ENCODE measurements at places on chromosomes 1 and 21. TPM values are rescaled to one million over a fixed set of nuclear protein-coding genes. Genes with fewer than 3 reads are reported as not detected.
A peak's percentile ranks its signal among the peaks of the same experiment; 100 is the strongest.

The NSL1 gene
- total RNA-seq: 46.1 TPM

The IFNAR1 gene
- 24.6 TPM for total RNA-seq

The CIART gene
- total RNA-seq: 4.2 TPM

GRCh38 chr1:6419397-6419803, 319 bp downstream of the HES2 start:
- peak overlapping the region; percentile 47 for H3K4me3 ChIP-seq
- peaks cover 35% of the 10 kb centered on the region for H3K27me3 ChIP-seq
- H3K36me3 ChIP-seq: no peaks in the 10 kb centered on the region
- H3K27ac ChIP-seq: no peak overlapping the region

DNA sequence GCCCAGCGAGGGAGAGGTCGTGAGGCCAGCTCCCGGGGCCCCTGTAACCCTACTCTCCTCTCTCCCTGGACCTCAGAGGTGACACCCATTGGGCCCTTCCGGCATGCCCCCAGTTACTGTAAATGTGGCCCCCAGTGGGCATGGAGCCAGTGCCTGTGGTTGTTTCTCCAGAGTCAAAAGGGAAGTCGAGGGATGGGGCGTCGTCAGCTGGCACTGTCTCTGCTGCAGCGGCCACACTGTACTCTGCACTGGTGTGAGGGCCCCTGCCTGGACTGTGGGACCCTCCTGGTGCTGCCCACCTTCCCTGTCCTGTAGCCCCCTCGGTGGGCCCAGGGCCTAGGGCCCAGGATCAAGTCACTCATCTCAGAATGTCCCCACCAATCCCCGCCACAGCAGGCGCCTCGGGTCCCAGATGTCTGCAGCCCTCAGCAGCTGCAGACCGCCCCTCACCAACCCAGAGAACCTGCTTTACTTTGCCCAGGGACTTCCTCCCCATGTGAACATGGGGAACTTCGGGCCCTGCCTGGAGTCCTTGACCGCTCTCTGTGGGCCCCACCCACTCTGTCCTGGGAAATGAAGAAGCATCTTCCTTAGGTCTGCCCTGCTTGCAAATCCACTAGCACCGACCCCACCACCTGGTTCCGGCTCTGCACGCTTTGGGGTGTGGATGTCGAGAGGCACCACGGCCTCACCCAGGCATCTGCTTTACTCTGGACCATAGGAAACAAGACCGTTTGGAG, 23.7 kb upstream of the TNFRSF1B start:
- H3K27me3 ChIP-seq: no peaks in the 10 kb centered on the region
- H3K4me1 ChIP-seq: no peaks in the 10 kb centered on the region
- H3K27ac ChIP-seq: peak overlapping the region; percentile 58
- no peak overlapping the region for H3K4me3 ChIP-seq

DNA sequence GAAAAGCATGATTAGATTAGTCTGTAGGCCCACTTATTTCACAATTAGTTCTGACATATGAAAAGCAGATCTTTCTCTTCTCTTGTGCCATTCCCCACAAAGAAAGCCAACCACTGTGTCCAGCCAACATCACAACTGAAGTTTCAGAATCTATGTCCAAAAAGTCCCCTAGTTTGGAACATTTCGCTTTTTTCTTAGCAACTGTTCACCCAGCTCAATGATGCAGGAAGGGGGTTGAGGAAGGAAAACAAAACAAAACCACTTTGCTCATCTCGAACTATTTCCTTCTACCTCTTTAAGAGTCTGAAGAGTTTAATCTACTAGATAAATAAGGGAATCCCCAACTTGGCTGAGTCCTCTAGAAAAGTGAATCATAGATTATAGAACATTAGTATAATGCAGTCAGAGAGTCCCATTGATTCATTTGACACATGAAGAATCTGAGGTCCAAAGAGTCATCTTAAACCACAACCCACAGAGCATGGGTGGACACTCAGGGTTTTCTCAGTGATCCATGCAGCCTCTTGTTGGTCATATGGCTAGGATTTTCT, 159.3 kb upstream of the SGIP1 start:
- H3K4me3 ChIP-seq: no peak overlapping the region
- H3K4me1 ChIP-seq: no peaks in the 10 kb centered on the region
- H3K27ac ChIP-seq: peak overlapping the region; percentile 18
- peaks cover 18% of the 10 kb centered on the region for H3K36me3 ChIP-seq
- no peaks in the 10 kb centered on the region for H3K27me3 ChIP-seq

DNA sequence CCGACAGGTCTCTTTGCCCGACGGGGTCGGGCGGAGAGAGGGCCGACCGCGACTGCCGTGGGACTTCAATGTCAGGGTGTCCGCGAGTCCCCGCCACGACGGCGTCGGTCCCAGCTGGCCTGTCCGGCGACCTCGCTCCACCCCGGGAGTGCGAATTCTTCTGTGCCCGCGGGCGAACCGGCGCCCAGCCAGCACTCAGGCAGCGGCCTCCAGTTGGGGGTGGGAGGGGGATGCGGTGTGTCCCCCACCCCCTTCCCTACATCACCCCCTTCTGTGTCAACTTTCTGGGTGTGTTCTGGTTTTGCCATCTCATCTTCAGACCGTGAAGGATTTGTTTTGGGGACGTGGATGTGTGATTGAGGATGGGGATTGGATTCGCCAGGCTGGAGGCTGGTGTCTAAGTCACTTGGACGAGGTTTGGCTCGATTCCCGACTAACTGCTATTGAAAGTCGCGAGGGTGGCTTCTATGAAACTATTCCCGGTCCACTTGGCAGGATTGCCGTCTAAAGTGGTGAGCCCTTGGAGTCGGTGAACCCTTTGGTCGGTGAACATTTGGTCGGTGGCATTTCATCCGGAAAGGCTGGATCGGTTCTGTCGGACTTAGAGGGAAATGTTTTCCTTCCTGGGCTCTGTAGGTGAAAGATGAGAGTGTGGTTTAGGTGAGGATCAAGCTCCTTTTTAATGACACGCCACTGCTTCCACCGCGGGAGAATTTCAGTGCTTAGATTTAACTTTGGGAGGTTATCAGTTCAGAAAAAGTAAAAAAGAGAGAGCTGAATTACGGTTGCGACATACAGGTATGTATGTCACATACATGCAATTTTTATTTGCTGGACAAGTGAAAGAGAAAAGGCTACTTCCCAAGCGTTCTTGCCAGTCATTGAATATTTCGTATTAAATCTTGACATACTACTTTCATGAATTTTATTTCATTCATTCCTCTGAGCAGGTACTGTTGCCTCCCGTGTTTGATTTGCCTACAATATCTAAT, 771 bp downstream of the ABCD3 start:
- H3K36me3 ChIP-seq: no peaks in the 10 kb centered on the region
- no peaks in the 10 kb centered on the region for H3K27me3 ChIP-seq
- DNase-seq: peak; percentile 68
- H3K4me1 ChIP-seq: no peaks in the 10 kb centered on the region
